ENCODE measurements at places on chromosomes 3 and 15. TPM values are rescaled to one million over a fixed set of nuclear protein-coding genes. Genes with fewer than 3 reads are reported as not detected.

The FETUB gene
- not detected for total RNA-seq

The FAM240A gene
- not detected for total RNA-seq

The IREB2 gene
- 29.7 TPM for total RNA-seq

The ARNT2 gene
- total RNA-seq = 26.3 TPM

The UCN2 gene
- total RNA-seq = 0.31 TPM

The CYP19A1 gene
- total RNA-seq = 1.3 TPM

The AADACL2 gene
- total RNA-seq = not detected

The SERINC4 gene
- total RNA-seq = 0.10 TPM

The STX19 gene
- total RNA-seq = not detected

The ALPK3 gene
- 190 TPM for total RNA-seq

The SEC11A gene
- total RNA-seq = 178 TPM

The TRPM1 gene
- not detected for total RNA-seq

The PAK6 gene
- total RNA-seq = 0.48 TPM

The ANXA2 gene
- 1,291 TPM for total RNA-seq

The SPPL2A gene
- 269 TPM for total RNA-seq

The CRYBG3 gene
- 8.8 TPM for total RNA-seq

The DUOXA1 gene
- total RNA-seq = not detected

The FAM107A gene
- not detected for total RNA-seq

The CCR2 gene
- total RNA-seq = not detected

The VIPR1 gene
- not detected for total RNA-seq

The STRA6 gene
- not detected for total RNA-seq

The SNAP23 gene
- 91.6 TPM for total RNA-seq

The SOX2 gene
- total RNA-seq = not detected

The CDC25A gene
- 2.5 TPM for total RNA-seq

The LHFPL4 gene
- total RNA-seq = not detected

The CPN2 gene
- total RNA-seq = not detected

The GOLGA6B gene
- 0.21 TPM for total RNA-seq

The GABRR3 gene
- not detected for total RNA-seq

The GLDN gene
- not detected for total RNA-seq

The UBAP1L gene
- total RNA-seq = 0.88 TPM

The CCDC39 gene
- total RNA-seq = not detected

The CATSPER2 gene
- total RNA-seq = 0.62 TPM

The MSL2 gene
- 14.4 TPM for total RNA-seq

The VEPH1 gene
- total RNA-seq = 17.0 TPM

The THRB gene
- 4.7 TPM for total RNA-seq

The GPR149 gene
- total RNA-seq = not detected

The FAM81A gene
- 0.47 TPM for total RNA-seq

The ADPRH gene
- 20.1 TPM for total RNA-seq
